ENCODE measurements at places on chromosomes 7 and 10.

GRCh38 chr7:1842321-1843221 is 172.5 kb downstream of the ELFN1 start:
- no peak for DNase-seq

GRCh38 chr10:5522913-5523560 is 1.7 kb upstream of the CALML3 start:
- no peak for DNase-seq

GRCh38 chr10:12547301-12547771 is 198.0 kb downstream of the CAMK1D start:
- DNase-seq = no peak

GRCh38 chr7:134798155-134798554 is 18.7 kb downstream of the CALD1 start:
- DNase-seq = no peak

- no peak for DNase-seq
These were observed 15.0 kb downstream of the CDK14 start for GRCh38 chr7:90611115-90611514.

GRCh38 chr10:133013463-133013862 is 71.1 kb upstream of the CFAP46 start:
- DNase-seq = no peak

- no peak for DNase-seq
These were observed 393.8 kb downstream of the DNAJB6 start for GRCh38 chr7:157730614-157731013.

- no peak for DNase-seq
These were observed 66.4 kb upstream of the IFRD1 start for GRCh38 chr7:112383671-112384417.

DNA sequence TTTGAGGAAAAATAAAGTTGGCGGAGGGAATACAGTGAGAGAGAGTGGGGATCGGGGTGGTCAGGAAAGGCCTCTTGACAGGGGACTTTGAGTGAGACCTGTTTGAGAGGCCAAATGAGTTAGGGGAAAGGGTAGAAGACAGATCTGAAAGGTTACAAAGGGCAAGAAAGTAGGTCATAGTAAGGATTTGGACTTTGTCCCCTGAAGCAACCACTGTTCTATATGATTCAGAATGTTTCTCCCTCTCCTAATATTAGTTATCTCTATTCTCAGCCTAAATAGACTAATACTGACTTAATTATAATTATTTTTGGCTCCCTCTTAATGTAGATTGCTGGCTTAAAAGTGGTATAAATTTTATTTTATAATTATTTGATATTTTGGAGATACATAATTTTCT is 88.0 kb downstream of the CTNNA3 start:
- no peak for DNase-seq

GRCh38 chr7:2198206-2198605 is 34.5 kb downstream of the MAD1L1 start:
- no peak for DNase-seq

DNA sequence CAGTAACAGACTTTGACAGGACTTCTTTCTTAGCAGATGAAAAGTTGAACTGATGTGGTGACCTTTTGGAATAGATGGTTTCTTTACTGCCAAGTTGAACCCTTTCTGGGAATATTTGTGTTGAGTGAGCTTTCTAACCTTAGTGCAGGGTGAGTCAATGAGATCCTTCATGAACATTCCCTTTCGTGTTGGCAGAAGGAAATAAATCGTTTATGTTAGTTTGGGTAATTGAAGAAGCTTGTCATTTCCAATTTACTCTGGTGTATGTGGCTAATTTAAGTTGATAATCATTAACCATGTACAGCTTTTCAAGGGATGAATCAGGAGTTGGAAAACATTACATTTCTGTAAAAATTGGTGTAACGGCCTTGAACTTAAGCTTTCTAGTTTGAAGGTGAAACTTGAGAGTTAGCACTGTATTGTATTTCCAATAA is 43.4 kb downstream of the PTTG1IP2 start:
- DNase-seq = no peak

GRCh38 chr10:123748711-123749110 is 82.6 kb downstream of the GPR26 start:
- DNase-seq = no peak

DNA sequence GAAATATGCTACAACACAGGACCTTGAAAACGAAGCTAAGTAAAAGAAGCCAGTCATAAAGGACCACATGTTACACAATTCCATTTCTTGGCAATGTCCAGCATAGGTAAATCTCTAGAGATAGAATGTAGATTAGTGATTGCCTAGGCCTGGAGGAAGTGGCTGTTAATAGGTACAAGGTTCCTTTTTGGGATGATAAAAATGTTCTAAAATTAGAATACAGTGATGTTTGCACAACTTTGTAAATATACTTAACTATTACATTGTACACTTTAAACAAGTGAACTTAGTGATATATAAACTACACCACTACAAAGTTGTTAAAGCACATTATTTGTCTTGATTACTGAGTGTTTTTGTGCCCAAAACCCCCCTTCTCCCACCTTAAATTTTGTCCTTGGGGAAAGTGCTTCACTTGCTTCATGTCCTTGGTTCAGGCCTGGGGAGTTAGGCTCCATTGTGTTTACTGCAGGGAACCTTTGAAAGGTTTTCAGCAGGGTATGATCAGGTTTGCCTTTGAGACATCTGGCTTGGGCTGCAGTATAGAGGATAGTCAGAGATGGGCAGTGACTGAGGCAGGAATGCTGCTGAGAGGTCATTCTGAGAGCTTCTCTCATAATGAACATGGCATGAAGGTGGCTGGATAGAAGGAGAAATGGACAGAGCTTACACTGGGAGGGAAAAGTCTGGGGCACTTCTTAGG is 1052.6 kb downstream of the REEP3 start:
- no peak for DNase-seq

- no peak for DNase-seq
These were observed 202.2 kb downstream of the VTI1A start for GRCh38 chr10:112649006-112649821.

DNA sequence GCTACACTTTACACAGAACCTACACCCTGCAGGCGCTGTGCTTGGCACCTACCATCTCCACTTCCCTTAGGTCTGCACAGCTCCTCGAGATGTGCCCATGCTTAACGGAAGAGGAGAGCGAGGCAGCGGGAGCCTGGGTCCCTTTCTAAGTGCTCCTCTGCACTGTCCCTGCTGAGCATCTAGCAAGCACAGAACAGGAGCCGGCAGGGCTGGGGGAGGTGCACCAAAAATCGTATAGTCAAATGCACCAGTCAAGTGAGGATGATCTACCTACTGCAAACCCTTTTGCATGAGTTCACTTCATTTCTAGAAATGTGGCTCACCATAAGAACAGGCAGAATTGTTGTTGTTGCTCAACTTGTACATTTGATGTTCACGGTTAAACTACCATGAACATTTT is 267.7 kb downstream of the TNS3 start:
- no peak for DNase-seq

DNA sequence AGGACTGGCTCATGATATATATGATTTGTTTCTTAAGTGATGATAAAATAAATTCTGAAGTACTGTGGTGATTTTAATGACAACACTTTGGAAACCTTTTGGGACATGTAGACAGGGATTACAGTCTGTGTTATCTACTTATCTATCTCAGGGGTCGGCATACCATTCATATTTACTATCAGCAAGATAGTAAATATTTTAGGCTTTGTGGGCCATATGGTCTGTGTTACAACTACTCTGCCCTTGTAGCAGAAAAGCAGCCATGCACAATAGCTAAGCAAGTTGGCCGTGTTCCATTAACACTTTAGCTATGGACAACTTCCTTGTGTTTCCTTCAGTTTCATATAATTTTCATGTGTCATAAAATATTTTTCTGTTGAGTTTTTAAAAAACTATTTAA is 97.8 kb upstream of the PRPS1L1 start:
- no peak for DNase-seq

DNA sequence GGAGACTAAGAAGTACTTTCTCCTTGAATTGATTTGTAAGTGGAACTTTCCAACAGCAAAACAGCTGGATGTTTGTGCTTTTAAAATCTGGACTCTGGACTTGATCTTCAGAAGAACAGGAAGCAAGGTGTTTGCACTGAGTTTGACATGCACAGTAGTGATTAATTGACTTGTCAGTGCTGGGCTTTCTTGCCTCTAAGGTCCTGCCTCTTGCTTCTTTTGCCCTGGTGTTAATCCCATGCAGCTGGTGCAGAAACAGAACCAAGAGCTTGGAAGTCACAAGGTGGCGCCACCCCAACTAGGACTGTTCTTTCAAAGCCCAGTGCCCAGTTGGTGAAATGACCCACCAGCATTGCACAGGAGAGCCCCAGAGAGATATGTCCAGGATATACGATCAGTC is 66.8 kb upstream of the SEPHS1 start:
- no peak for DNase-seq

GRCh38 chr10:74900297-74900696 is 73.9 kb downstream of the KAT6B start:
- no peak for DNase-seq

DNA sequence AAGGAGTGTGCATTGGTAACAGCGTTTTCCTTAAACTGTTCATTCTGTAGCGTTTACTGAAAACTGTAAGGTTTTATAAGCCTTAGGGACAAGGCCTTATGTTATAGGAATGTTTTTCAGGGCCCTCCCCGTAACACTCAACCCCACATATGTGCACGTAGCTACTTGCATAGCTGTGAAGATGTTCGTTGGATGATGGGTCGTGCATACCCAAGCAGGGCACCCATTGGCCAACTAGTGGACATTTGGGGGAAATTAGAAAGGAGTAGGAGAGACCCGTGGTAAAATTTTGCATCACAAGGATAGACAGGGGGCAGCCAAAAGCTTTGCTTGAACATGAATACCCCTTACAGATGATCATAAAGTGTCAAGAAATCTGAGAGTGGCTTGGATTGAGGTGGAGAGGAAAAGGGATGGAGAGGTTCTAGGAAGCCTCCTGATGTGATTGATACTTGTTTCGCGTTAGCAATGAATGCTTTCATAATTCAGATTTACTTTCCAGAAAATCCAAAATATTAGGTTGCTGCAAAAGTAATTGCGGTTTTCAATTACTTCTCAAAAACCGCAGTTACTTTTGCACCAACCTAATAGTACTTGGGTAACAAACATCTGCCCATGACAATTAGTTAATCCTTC is 878 bp downstream of the SEC61A2 start:
- DNase-seq = peak; percentile 65

- DNase-seq = peak; percentile 86
These were observed 176.8 kb downstream of the PKD1L1 start for GRCh38 chr7:47771336-47771989.

GRCh38 chr7:142548978-142549377 is 200.3 kb upstream of the PRSS1 start:
- DNase-seq = no peak

DNA sequence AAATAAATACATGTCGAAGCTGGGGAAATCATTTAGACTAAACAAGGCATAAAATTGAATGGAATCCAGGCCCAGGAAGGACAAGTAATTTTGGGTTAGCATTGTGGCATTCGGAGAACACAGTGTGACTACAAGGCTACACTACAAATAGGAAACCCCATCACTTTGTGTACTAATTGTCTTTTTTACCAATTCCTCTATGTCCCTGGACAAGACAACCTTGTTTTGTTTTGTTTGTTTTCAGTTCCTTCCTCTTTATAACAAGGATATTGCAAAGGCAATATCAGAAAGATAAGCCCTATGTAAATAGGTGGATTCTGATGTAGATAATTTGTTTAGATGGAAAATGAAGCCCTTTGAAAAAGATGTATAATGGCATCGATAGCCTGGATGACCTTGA is 215.9 kb upstream of the MKLN1 start:
- no peak for DNase-seq

DNA sequence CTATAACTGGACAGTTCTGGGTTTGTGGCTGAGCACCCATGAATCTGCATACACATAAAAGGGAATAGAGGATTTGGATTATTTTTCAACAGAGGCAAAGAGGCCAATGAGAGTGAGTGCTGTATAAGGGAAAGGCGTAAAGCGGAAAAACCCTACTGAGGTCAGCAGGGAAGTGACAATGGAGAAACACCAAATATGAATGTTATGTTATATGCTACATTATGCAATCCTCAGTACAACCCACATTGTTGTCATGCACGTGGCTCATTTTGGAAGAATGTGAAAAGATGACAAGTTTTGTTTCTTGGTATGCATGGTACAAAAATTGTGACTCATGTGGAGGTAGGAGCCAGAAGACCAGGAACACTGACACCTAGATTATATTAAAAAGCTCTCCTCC is 113.6 kb upstream of the AMPH start:
- no peak for DNase-seq

DNA sequence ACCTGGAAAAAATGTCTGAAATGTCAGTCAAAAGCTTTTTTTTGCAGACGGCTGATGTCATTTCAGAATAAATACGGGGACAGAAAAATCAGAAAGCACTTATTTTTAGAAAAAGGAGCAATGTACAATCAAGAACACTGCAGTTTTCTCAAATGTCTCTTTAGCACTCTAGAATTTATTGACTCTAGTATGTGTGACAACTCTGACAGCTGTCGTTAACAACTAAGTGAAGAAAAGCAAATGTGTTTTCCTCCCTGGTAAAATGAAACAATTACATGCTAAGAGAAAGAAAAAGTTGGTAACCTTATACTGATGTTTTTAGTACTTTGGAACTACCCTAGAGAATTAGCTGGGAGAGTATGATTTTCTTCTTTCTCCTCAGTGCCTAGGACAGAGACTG is 497.4 kb downstream of the GRM8 start:
- DNase-seq = no peak

DNA sequence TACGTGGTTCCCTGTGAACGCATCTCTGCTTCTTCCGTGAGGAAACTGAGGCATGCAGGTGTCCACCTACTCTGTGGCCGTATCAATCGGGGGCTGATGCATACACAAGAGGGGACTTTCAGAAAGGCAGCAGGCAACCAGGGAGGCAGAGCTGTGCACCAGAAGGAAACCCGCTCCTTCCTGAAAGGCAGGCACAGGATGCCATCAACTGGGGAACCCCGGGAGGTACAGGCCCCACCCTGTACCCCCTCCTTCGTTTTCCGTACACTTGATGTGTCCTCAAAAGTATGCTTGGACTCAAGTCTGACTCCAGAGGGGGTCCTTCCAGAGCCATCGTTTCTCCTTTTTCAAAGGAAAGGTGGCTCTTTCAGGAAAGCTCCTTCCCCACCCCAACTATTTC is 59.5 kb downstream of the ASB13 start:
- DNase-seq = no peak

DNA sequence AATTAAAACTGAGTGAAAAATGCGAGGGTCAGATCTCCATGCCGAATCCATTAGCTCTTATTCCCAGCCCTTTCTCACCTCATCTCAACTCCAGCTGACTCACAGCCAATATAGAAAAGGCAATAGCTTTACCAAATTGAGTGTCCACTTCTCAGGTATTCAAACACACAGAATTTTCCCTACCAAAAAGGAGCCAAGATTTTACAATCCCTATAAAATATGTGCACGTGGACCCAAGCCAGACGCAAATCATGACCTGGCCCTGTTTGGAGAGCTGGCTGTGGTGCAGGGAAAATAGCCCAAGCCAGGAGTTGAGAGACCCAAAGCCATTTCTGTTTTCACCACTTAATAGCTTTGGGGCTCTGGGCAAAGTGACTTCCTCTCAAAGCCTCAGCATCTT is 379.7 kb upstream of the AUTS2 start:
- no peak for DNase-seq

DNA sequence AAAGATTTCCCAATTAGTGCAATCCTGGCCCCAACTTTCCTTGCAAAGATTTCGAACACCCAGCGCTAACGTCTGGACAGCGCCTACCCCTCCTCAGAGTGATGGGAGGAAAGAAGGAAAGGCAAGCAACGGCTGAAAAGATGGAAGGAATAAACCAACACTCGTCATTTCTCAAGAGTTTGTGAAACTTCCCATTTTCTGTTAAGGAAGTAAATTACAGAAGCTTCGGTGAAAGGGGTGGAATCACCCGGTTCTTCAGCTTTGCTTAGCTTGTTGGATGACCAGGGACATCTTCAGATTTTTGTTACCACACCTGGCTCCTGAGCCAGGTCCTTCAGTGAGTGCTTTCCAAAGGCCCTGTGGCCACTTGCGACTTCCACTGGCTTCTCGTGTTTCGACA is 313.1 kb downstream of the SKIDA1 start:
- DNase-seq = no peak
